Astrocyte (in vitro differentiated cells and primary cell): ENCODE measurements at places on chromosomes 5 and 9. TPM values are rescaled to one million over a fixed set of nuclear protein-coding genes. Genes with fewer than 3 reads are reported as not detected.

DNA sequence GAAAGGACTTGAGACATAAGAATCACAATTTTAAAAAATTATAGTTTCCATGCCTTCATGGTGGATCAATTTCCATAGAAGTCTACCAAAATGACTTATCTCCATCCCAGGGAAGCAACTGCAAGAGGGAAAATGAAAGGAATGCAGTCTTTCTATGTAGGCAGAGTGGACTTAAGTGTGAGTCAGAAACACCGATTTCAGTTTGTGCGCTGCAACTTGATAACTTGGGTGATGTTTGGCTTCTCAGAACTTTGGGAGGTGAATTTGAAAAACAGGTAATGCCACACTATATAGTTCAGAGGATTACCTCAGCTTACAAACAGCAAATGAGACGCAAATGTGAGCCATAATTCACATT lies 708 bp upstream of the CSNK1G3 start:
- H3K27me3 ChIP-seq, result no peaks in the 10 kb centered on the region
- DNase-seq, result peak; percentile 80
- peak overlapping the region; percentile 86 for H3K27ac ChIP-seq
- H3K4me1 ChIP-seq, result peaks cover 11% of the 10 kb centered on the region

- H3K4me1 ChIP-seq, result no peaks in the 10 kb centered on the region
- H3K27ac ChIP-seq, result no peak overlapping the region
- H3K36me3 ChIP-seq, result no peaks in the 10 kb centered on the region
- H3K27me3 ChIP-seq, result no peaks in the 10 kb centered on the region
Measured at GRCh38 chr9:71552480-71552879, 215.8 kb downstream of the CEMIP2 start.

GRCh38 chr5:174221946-174222345 lies 176.4 kb downstream of the NSG2 start:
- H3K4me1 ChIP-seq, result no peaks in the 10 kb centered on the region
- DNase-seq, result no peak
- H3K27ac ChIP-seq, result no peak overlapping the region
- no peaks in the 10 kb centered on the region for H3K27me3 ChIP-seq

DNA sequence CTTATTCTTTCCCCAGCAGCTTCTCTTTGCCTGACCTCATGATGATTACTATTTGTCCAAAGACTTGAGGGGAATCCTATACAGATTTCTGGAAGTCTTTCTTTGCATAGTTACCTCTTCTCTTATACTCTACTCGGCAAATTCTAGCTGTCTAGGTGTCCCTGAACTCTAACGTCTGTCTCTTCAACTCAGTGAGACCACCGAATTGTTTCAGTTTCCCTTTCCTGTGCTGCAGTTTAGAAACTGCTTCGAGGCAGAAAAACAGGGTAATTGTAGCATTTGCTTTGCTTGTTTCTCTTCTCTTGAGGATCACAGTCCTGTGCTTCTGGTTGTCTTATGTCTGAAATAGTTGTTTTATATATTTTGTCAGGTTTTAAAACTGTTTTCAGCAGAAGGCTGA lies 14.8 kb downstream of the LVRN start:
- no peak overlapping the region for H3K4me3 ChIP-seq
- no peaks in the 10 kb centered on the region for H3K36me3 ChIP-seq
- DNase-seq, result no peak
- no peaks in the 10 kb centered on the region for H3K27me3 ChIP-seq

The ORM2 gene
- not detected in 2 replicates for total RNA-seq

GRCh38 chr5:169653091-169653490 lies 16.0 kb downstream of the DOCK2 start:
- H3K36me3 ChIP-seq, result no peaks in the 10 kb centered on the region
- no peaks in the 10 kb centered on the region for H3K27me3 ChIP-seq
- H3K27ac ChIP-seq, result no peak overlapping the region
- peaks cover 24% of the 10 kb centered on the region for H3K4me1 ChIP-seq
- H3K4me3 ChIP-seq, result no peak overlapping the region

DNA sequence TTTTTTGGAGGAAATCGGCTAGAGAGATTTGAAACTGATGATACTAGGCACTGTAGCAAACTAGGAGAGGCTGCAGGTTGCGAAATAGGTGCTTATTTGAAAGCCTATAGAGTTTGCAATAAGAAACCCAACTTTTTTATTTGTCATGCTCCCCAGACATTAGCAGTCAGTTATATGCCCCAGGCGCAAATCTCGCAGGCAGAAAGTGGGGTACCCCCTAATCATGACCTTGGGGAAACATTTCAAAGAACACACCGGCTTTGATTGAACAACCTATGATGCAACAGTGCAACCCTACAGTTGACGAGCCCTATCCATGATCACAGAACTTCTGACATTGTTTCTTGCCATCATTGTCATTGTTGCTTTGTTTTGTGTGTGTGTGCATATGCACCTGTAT lies 510.5 kb downstream of the RAB3C start:
- H3K36me3 ChIP-seq, result no peaks in the 10 kb centered on the region
- H3K27me3 ChIP-seq, result no peaks in the 10 kb centered on the region
- no peak overlapping the region for H3K4me3 ChIP-seq
- H3K27ac ChIP-seq, result no peak overlapping the region
- no peak for DNase-seq

DNA sequence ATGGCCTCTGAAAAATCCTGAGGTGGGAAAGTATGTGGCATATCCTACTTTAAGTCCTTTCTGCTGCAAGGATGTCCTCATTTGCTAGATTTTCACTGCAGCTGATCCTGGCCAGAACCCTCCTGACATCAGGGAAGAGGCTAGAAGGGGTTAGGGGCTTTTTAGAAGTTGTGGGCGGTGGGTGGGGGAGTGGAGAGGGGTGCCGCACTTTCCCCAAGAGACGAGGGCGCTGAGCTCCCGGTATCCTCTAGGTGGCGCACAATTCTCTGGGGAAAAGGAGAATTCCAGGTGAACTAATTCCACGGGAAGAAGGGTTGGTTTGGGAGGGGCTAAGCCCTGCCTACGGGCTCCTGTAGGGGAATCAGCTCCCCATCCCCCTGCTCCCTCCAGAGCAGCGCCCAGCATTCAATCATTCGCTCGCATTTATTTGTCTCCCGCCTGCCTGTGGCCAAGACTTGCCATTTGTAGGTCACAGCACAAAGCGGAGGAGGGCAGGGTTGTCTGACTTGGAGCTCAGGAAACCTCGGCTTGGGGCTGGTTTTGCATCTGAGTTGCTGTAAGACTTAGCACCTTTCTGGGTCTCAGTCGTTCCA lies 42.9 kb upstream of the HAND1 start:
- peaks cover 3% of the 10 kb centered on the region for H3K4me1 ChIP-seq
- no peaks in the 10 kb centered on the region for H3K36me3 ChIP-seq
- no peak overlapping the region for H3K4me3 ChIP-seq
- peaks cover 23% of the 10 kb centered on the region for H3K27me3 ChIP-seq

The IL13 gene
- total RNA-seq, result not detected in 2 replicates

The CARD9 gene
- 2.7 and 4.2 TPM in 2 replicates for total RNA-seq

GRCh38 chr9:109101810-109102209 lies 17.9 kb downstream of the TMEM245 start:
- H3K27me3 ChIP-seq, result no peaks in the 10 kb centered on the region
- no peak overlapping the region for H3K27ac ChIP-seq
- DNase-seq, result peak; percentile 97
- peaks cover 4% of the 10 kb centered on the region for H3K36me3 ChIP-seq
- no peak overlapping the region for H3K4me3 ChIP-seq

DNA sequence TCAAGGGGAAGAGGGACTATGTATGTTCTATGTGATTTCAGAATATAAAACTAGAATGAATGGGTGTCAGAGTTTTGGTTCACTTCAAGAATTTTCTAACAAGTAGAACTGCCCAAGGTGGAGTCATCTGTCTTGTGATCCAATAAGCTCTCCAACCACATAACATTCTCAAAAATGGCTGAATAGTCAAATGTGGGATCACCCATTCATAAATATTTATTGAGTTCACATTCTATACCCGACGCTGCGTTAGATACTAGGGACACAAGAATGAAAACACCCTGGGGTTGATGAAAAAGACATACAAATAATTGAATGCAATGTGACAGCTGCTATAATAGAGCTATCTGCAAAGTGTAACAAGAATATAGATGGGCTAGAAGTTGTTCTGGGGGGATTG lies 35.3 kb upstream of the TRAF1 start:
- H3K27me3 ChIP-seq, result peaks cover 4% of the 10 kb centered on the region
- H3K4me3 ChIP-seq, result no peak overlapping the region
- H3K27ac ChIP-seq, result no peak overlapping the region
- H3K4me1 ChIP-seq, result no peaks in the 10 kb centered on the region
- DNase-seq, result no peak
